ENCODE measurements at places on chromosomes 1 and 21. TPM values are rescaled to one million over a fixed set of nuclear protein-coding genes. Genes with fewer than 3 reads are reported as not detected.

- DNase-seq: no peak
Measured at GRCh38 chr1:183284086-183284485, 98.0 kb downstream of the LAMC2 start.

- DNase-seq: no peak
Measured at GRCh38 chr1:204255966-204256365, 42.2 kb upstream of the GOLT1A start.

DNA sequence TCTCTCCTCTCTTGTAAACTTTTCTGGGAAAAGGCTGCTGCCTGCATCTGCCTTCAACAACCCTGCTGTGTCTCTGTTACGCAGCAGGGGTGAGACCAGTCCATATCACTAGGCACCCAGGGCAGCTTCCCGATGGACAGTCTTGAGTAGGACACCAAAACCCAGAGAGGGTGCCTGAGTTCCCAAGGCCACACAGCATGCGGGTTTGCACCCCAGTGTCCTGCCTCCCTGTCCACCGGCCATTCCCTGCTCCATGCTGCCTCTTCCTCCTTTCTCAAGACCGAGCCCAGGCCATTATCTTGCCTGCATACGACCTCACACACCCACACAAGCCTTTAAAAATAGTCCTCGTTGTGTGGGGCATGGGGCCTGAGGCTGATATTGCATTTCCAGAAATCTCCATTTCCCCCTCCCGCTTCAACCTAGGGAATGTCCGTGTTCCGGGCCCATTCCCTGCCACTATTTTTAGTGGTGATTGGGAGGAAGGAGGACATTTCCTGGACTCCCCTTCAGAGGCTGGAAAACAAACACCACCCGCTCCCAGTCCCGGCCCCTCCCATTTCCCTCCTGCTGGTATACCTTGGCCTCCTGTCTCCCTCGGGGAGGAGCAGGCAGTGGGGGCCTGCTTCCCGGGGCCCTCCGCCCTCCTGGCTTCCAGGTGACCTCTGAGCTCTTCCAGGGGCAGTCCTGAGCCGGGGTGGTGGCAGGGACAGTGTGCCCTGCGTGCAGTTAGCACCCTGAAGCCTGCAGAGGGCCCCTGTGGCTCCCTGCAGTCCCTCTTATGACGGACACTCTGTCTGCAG, 132.4 kb upstream of the TMEM51 start:
- DNase-seq: no peak

The LINGO4 gene
- total RNA-seq: not detected

DNA sequence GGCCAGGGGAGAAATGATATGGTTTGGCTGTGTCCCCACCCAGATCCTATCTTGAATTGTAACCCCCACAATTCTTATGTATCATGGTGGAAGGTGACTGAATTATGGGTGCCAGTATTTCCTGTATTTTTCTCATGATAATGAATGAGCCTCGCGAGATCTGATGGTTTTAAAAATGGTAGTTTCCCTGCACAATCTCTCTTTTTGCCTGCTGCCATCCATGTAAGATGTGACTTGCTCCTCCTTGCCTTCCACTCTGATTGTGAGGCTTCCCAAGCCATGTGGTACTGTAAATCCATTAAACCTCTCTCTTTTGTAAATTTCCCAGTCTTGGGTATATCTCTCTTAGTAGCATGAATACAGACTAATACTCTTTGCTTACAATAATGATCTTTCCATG, 1453.9 kb upstream of the B3GALT2 start:
- DNase-seq: no peak

DNA sequence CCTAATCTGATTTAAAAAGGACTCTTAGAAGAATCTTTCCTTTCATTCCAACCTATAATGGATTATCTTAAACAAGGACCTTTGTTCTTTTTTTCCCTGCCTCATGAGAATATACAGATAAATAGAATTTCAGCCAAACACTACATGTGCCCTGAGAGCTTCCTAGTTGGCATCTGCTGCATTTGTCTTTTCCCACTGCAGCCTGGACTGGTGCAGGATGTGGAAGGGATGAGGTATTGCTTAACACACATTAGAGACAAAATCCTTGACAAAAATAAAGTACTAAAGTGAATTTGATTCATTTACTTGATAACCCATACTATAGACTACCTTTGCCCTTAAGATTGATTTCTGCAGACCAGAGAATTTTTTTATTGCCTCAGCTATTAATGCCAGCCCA, 59.5 kb downstream of the PALMD start:
- no peak for DNase-seq

The FALEC gene
- total RNA-seq: not detected

GRCh38 chr1:217097819-217098218, 374.6 kb upstream of the ESRRG start:
- DNase-seq: no peak

The PRKCZ gene
- 120 TPM for total RNA-seq

The LCE6A gene
- not detected for total RNA-seq

The PODN gene
- total RNA-seq: 3.1 TPM

The OR2L2 gene
- total RNA-seq: 0.25 TPM

DNA sequence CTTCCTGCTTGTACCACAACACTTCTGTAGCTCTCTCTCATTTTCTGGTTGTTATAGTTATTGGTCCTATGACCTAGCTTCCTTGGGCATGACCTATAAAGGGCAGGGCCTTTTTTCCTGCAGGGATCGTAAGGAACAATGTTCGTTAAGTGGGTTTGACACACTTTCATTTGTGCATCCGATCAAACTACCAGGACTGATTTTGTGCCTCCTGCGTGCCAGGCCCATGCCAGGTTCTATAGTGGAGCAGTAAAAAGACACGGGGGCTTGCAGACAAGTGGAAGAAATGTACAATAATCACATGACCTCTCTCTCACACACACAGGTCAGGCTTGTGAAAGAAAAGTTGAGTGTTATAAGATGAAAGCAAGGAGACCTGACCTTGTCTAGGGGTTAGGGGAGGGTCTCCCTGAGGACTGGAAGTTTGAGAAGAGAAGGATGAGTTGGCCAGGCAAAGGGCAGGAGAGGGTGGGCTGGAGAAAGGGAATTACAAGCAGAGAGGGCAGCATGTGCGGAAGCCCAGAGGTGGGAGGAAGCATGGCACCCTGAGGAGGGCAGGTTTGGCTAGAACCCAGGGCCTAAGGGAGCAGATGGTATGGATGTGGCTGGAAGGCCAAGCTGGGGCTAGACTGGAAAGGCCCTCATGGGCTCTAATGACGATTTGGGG, 145.4 kb downstream of the GRIK3 start:
- DNase-seq: no peak

GRCh38 chr1:84083307-84083706, 60.8 kb upstream of the PRKACB start:
- DNase-seq: no peak

GRCh38 chr1:186595969-186596368, 84.3 kb downstream of the PTGS2 start:
- DNase-seq: no peak

DNA sequence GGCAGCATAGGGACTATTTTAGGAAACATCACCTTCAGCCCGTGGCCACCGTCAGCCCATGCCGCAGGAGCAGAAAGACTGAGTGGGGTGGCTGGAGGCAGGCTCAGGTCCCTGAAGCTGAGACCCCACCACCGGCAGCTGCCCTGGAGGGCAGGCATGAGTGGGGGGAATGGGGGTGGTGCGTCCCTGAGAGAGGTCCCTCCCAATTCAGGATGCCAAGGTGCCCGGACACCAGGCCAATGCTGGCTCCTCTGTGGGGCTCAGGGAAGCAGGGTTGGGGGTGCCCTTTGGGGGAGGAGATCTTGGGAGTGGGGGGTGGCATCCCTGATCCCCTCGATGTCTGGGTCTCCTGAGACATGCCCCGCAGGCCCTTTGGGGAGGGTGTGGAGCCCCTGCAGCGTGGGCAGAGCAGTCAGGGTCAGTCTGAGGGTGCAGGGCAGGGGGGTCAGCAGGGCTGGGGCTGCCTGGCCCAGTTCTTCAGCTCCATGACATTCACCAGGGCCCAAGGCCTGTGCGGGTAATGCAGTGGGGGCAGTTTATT, 998 bp upstream of the TTC34 start:
- DNase-seq: peak; percentile 15

GRCh38 chr1:201515895-201516294, 9.0 kb upstream of the CSRP1 start:
- no peak for DNase-seq

The PLPPR4 gene
- 0.29 TPM for total RNA-seq

The C1QB gene
- not detected for total RNA-seq

GRCh38 chr1:46187106-46187869, 10.9 kb downstream of the POMGNT1 start:
- no peak for DNase-seq

The PLD5 gene
- 0.96 TPM for total RNA-seq

DNA sequence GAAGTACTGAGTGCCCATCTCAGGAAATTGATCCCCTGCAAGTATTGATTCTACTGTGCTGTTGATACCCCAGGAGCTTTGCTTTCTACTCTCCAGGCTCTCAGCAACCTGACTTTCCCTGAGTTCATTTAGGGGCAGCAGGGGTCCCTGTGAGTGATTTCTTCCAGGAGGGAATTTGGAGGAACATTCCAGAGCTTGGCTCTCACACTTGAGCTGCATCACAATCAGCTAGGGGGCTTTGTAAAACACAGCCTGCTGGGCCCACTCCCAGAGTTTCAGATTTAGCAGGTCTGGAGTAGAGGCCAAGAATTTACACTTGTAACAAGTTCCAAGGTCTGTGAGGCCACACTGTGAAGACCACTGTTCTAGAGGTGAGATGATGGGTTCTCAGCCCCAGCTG, 16.1 kb upstream of the ACTL8 start:
- DNase-seq: no peak

The F5 gene
- not detected for total RNA-seq

The SMCP gene
- not detected for total RNA-seq

DNA sequence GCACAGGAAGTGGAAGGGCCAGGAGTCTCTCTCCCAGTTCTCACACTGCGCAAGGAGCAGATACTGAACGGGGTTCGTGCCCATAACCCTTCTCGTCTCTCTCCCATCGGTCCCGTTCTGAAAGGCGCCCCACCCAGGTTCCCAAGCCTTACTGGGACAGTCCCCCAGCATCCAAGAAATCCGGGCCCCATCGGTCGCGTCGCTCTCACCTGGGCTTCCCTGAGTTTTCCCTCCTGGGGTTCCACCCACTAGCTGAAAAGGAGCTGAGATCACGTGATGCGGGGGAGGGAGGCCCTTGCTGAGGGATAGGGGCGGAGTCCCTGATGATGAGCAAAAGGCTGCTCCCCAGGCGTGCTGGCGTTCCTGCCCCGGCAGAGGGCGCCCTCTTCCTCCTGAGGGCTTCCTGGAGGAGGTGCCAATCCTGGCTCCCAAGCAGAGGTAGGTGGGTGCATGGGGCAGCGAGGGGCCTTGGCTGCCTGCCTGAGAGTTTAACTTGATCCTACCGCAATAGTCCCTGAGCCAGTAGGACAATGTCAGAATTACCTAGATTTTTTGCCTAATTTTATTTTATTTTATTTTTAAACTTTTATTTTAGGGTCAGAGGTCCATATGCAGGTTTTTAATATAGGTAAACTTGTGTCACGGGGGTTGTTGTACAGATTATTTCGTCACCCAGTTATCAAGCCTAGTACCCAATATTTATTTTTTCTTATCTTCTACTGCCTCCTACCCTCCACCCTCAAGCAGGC, at the start of gene SPOCD1:
TSS of gene SPOCD1 (minus strand) at position 271 of the 749 bp plus-strand sequence. CDS start 689 bp downstream, outside the sequence.
- DNase-seq: peak; percentile 88

GRCh38 chr1:174900317-174900716, 99.4 kb upstream of the CACYBP start:
- no peak for DNase-seq

GRCh38 chr1:64392109-64392508, 77.8 kb upstream of the CACHD1 start:
- no peak for DNase-seq

- peak; percentile 56 for DNase-seq
Measured at GRCh38 chr1:109539676-109540075, at the start of gene GPR61. GPR61 (plus strand) TSS chr1:109539872; CDS start chr1:109543023, 3,151 bp downstream.

DNA sequence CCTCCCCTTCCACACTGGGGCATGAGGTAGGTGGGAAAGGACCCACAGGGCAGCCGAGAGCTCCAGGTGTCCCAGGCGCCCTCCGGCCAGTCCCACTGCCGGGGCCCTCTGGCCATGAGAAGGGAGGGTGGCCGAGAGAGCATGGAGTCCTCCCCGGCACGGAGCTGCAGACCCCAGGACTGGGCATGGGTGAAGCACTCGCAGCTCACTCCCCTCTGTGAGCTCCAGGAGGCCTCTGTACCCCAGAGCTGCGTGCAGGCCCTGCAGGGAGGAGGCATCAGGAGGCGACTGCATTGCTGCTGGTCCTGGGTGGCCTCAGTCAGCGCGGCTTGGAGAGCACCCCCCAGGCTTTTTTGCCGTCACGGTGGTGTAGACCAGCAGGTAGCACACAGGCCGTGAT, 80.1 kb upstream of the TTC34 start:
- DNase-seq: no peak

The LRP8 gene
- 57.9 TPM for total RNA-seq

DNA sequence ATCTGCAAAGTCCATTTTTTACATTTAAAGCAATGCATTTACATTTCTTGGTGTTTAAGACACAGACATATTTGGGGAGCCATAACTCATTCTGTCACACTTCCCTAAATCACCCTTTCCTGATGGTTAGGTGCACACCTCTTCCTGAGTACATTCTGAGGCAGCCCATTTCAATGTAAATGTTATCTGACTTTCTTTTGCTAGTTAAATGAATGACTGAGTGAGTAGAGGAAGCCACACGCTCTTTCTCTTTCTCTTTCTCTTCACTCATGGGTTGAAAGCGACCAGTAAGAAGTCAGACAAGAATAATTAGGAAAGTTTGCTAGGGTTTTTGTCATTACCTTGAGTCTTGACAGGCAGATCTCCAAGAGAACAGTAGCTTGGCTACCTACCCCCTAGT, 143.1 kb downstream of the S1PR1 start:
- no peak for DNase-seq

GRCh38 chr1:233022246-233022645, 71.8 kb downstream of the NTPCR start:
- no peak for DNase-seq

The SEMA6C gene
- 119 TPM for total RNA-seq

DNA sequence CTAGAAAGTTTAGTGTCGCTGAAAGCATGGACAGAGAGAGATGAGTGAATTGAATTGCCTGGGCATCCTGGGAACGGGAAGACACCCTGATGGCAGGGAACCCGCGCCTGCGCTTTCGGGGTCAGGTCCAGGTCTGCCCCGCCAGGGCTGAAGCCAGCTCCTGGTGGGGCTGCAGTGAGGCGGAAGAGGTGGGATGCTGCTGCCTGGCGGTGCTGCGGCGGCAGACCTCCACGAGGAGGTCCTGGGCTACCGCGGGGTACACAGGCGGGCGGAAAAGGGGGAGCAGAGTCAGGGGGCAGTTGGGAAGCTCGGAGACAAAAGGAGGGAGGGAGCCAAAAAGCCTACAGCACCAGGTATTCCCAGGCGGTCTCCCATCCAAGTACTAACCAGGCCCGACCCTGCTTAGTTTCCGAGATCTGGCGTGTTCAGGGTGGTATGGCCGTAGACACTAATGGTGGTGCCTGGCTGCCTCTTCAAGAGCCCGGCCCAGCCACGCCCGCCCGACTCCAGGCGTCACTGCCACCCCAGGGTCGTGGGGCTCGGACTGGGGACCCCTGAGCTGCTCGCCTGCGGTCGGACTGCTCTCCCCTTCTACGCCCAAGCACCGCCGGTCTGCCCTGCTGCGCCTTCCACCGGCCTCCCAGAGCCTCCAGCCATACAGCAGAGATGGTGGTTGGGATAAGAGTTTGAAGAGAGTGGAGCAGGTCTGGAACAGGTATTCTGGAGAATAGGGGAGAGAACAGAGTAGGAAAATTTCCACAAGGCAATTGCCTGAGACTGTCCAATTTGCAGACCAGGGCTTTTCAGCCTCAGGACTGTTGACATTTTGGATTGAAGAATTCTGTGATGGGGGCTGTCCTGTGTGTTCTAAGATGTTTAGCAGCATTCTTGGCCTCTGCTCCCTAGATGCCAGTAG, 46.1 kb downstream of the MDM4 start:
- DNase-seq: no peak

- no peak for DNase-seq
Measured at GRCh38 chr1:151978922-151979321, 14.7 kb downstream of the S100A10 start.

Data from glutamatergic neuron (in vitro differentiated cells).